Stimulated activated CD4-positive, alpha-beta T cell treated with anti-CD3 and anti-CD28 coated beads, Interleukin-2, amount 100 ng/mL, for 48 hours (primary cell): ENCODE measurements at places on chromosomes 12 and 14.

- DNase-seq = no peak
Measured at GRCh38 chr14:80239631-80240030, 28.3 kb upstream of the DIO2 start.

GRCh38 chr12:54689034-54689372 lies 40.8 kb upstream of the DCD start:
- DNase-seq = no peak

- no peak for DNase-seq
Measured at GRCh38 chr12:94994312-94994711, 9.2 kb downstream of the NDUFA12 start.

DNA sequence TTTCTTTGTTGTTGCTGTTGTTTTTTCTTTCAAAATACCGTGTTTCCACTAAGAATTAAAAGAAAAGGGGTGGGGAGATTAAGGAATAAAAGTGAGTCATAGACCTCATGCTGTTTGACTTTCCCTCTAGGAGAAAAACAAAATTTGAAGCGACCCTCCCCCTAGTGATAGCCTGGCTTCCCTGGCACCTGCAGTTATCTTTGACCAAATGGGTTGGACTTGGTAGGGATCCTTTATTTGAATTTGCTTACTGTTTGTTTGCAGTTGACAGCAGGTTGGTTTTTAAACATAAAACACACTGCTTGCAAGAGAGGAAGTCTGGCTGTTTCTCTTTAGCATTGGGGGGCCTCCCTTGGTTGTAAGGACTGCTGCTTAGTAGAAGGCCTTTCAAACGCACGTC lies 14.0 kb downstream of the OTX2 start:
- DNase-seq = no peak

DNA sequence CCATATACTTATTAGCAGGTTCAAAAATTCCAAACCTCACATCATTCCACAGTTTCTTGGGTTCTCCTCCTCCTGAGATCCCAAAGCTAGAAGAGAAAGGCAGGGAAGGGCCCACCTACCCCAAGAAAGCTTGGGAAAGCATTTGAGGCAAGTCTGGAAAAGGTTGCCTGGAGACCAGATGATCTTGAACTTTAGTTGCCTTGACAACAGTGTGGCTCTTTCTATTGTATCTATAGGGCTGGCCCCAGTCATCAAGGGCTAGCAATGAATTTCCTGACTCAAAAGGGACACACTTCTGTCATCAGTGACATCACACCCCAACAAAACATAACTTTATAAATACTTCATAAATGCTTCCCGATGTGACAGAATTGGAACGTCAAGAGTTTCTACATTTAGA lies 40.0 kb downstream of the ZFYVE1 start:
- DNase-seq = no peak
